A549 (cell line): ENCODE measurements at places on chromosomes 11 and 22.
A peak's percentile ranks its signal among the peaks of the same experiment; 100 is the strongest.

DNA sequence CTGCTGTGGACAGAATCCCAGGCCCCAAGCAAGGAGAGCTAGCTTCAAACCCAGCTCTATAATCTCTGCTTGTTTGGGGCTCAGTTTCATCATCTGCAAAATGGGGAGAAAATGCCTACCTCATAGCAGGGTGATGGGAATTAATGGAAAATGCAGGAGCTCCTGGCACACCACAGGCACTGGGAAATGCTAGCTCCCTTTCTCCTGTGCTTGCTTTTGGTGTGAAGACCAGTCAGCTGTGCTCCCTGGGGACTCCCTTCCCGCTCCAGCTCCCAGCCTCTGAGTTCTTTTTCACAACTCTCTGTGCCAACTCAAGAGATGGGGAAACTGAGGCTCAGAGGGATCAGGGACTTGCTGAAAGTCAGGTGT, 8.2 kb upstream of the SERPINH1 start:
- no peak for DNase-seq

DNA sequence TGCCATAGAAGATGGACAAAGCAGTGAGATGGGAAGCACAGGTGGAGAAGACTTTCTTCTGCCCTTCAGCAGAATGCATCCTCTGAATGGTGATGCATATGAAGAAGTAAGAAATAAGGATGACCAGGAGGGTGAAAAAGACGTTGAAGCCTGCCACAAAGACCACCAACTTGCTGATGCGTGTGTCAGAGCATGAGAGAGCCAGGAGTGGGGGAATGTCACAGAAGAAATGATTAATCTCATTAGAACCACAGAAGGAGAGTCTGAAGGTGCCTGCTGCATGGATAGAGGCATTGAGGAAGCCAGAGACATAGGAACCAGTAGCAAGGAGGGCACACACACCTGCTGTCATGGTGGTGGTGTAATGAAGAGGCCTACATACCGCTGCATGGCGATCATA, 550 bp downstream of the OR5B21 start:
- DNase-seq, result no peak

DNA sequence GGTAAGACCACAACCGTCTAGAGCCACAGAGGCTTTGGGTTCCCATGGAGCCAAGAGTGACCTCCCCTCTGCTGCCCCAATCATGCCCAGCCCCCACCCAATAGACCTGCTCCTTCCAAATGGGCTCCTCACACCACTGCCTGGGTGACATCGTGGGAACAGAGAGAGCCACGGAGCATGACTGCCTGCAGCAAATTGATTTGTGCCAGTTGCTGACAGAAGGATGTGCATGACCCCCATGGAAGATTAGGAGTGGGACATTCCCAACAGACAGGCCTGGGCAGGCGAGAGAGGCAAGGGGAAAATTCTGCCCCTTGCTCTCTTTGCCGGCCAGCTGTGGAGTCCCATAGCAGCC, 88.5 kb downstream of the TENM4 start:
- no peak for DNase-seq

DNA sequence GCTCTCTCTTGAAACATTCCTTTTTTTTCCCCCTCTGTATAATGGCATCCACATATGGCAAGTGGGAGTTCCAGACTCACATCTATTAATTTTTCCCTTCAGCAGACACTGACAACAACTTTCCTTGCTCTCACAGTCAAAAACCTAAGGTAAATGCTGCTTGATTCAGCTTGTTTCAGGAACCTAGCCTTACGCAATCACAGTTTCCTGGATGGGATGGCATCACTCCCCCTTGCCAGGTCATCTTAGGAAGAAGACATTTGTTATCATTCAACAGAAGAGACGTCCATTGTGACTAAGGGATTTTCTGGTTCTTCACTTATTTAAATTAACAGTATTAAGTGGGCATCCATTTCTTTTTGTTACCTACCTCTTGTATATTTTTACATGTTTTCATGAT, 112.0 kb upstream of the PDGFD start:
- DNase-seq, result peak; percentile 43

DNA sequence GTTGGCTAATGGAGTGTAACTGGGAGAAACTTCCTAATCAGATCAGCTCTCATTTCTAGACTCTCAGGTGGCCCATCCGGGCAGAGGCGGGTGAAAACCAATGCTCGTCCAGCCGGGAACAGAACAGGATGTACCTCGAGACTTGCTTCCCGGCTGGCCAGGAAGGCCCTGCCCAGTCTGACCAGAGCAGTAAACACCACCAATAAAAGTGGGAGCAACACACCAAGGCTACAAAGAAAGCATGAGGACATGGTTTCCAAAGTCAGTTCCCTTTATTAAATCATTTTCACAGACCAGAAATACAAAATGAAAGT, 940 bp upstream of the TNKS1BP1 start:
- peak; percentile 55 for DNase-seq

DNA sequence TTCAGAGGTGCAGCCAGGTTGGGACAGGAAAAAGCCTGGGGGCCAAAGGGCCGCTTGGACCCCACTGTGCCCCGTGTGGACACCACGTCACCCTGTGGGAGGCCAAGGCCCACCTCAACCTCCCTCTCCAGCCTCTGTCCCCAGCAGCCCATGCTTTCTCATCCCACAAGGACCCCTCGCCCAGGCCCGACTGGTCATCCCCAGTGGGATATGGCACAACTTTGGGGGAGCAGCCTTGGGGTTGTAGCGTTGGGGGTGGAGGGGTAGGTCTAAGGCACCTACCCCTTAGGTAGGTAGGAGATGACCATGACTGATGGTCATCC, 44.0 kb downstream of the IGF2 start:
- DNase-seq, result no peak

DNA sequence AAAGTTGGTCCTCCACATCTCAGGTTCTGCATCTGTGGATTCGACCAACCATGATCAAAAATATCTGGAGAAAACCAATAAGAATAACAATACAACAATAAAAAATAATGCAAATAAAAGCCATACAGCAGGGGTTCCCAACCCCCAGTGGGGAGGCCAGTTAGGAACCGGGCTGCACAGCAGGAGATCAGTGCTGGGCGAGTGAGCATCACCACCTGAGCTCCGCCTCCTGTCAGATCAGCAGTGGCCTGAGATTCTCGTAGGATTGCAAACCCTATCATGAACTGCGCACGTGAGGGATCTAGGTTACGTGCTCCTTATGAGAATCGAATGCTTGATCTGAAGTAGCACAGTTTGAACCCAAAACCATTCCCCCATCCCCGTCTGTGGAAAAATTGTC, 25.4 kb upstream of the MYO18B start:
- no peak for DNase-seq

DNA sequence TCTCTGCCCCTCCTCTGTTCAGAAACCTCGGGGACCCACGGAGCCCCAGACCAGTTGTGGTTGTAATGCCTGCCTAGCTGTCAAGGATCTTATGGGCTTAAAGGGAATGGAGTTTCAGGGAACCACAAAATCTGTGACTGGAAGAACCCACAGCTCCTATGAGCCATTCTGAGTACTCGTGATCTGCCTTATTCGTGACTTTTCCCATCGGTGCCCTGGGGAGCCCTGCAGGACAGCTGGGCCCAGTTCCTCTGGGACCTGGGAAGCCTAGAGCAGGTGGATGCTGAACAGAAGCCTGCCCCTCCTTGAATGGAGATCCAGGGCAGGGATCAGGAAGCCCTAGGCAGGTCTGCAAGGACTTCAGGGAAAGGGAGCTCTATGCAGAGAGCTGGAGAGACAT, 42.1 kb upstream of the TTC12 start:
- DNase-seq, result no peak

- DNase-seq, result peak; percentile 52
Measured at GRCh38 chr22:45577746-45578523, 75.3 kb downstream of the FBLN1 start.

DNA sequence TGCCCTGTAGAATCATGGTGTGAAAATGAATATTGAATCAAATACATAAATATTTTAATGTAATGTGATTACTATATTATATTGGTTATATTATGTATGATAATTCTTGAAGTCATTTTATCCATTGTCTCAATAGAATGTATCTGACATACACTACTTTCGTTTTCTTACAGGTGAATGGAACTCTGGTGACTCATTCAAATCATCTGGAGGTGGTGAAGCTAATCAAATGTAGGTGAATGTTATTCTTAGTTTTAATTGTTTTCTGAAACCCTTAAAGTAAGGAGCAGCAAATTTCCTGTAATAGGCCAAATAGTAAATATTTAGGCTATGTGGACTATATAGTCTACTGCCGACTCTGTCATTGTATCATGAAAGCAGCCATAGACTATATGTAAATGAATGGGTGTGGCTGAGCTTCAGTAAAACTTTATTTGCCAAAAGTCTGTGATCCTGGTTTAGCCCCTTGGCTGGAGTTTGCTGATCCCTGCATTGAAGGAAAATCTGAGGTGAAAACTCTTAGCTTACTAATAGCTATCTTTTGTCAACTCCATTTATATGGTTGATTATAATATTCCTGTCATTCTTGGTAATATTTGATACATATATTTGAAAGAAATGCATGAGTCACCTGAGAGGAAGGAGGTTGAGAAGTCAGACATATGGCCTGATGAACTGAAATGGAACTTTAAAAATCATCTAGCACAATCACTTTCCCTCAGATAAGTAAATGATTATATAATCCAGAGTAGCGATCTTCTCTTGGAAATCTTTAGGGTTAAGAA, 87.2 kb upstream of the GRIK4 start:
- no peak for DNase-seq

GRCh38 chr11:9716275-9717039, 52.6 kb downstream of the SWAP70 start:
- DNase-seq, result no peak

DNA sequence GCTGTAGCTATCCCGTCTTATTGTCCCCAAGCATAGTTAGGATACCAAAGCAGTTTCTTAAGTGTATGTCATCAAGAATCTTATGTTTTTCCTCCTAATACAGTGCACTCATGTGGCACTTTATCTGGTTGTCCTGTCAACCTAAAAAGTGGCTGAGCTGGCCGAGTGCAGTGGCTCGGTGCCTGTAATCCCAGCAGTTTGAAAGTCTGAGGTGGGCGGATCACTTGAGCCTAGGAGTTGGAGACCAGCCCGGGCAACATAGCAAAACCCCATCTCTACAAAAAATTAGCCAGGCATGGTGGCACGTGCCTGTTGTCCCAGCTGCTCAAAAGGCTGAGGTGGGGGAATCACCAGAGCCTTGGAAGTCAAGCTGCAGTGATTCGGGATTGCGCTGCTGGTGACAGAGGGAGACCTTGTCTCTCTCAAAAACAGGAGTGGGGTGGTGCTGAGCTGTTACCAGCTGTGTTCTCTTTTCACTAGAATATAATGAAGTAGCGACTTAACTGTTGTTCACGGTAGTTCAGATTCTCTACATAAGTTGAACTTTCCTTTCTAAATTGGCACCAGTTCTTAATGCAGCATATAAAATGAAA, 48.1 kb downstream of the EP300 start:
- no peak for DNase-seq

DNA sequence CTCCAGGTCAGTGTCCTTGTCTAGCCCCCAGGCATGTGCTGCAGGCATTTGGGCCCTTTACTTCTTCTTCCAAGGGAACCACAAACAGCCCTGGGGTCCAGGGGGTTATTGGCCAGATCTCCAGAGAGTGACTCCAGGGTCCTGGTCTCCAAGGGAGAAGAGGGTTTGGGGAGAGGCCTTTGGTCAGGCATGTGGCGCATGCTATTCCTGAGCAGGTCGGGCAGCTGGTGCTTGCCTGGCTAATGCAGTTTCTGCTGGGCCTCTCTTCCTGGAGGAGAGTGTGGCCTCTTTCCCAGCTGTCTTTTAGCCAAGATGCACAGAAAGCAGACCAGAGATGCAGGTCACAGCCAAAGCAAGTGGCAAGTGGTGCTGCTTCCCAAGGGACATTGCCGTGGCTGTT, 3.8 kb upstream of the RFPL2 start:
- no peak for DNase-seq

DNA sequence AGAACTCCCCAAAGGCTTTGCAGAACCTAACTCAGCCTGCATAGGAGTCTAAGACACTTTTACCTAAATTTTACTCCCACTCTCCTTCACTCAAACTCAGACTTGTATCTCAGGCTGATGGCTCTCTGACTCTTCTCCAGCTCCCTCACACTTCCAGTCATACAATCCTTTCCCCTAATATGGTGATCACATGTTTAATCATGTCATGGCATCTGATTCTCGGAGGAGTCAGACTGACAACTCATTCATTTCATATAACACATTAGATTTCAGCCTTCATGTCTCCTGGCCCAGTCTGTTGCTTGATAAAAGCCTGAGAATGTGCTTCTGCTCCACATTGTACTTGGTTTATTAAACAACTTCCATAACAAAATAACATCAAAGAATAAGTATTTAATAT, 1503.9 kb upstream of the TENM4 start:
- no peak for DNase-seq

GRCh38 chr11:78957476-78958245, 383.0 kb upstream of the NARS2 start:
- DNase-seq, result no peak

- DNase-seq, result no peak
Measured at GRCh38 chr11:126713806-126714205, 286.8 kb downstream of the KIRREL3 start.

DNA sequence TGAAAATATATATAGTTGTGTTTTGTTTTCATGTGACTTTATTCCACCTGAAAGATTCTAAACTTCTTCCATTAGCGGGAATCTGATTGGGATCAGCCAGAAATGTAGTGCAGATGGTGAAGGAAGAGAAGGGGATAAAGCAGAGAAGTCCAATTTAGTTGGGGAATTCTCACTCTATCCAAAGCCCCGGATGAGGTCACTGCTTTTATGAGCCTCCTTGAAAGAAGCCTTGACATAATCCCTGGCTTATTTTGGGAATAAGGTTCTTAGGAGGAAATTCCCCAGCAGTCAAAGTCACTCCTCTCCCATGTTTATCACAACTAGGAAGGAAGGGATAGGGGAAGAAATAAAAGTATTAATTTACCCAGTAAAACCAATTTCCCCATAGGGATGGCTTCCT, 41.1 kb downstream of the OSBP start:
- DNase-seq, result no peak

GRCh38 chr11:92460213-92460612, 235.6 kb downstream of the FAT3 start:
- DNase-seq, result no peak

DNA sequence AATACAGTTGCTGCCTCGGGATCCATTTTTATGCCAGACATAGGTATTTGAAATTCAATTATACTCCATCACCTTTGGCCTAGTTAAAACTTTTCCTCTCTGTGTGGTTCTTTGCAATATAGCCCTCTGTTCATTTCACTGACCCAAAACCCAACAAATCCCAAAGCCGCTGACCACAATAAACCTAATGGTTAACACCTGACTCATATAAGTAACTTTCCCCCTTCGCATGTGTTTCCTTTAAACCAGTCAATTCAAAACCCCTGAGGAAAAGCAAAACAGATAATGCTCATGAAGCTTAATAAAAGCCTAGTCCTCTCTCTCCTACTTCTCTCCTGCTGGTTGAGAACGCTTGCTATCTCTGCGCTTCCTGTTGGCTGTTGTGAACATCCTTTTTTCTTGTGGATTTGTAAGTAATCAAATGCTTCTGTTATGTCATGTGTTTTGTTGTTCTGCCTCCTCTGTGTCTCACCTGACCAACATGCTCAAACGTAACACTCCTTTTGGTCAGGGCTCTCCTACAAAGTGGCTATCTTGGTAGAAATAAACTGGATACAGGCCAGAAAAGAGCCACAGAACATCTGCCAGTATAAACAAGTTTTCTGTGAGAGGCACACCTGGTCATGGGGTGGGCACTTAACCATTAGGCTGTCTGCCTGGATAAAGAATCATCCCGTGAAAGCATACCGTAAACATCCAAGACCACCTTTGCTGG, 652.6 kb downstream of the METTL15 start:
- no peak for DNase-seq

- no peak for DNase-seq
Measured at GRCh38 chr11:111986589-111986988, 38.6 kb upstream of the DLAT start.
